ENCODE measurements at places on chromosomes 11 and 22.

DNA sequence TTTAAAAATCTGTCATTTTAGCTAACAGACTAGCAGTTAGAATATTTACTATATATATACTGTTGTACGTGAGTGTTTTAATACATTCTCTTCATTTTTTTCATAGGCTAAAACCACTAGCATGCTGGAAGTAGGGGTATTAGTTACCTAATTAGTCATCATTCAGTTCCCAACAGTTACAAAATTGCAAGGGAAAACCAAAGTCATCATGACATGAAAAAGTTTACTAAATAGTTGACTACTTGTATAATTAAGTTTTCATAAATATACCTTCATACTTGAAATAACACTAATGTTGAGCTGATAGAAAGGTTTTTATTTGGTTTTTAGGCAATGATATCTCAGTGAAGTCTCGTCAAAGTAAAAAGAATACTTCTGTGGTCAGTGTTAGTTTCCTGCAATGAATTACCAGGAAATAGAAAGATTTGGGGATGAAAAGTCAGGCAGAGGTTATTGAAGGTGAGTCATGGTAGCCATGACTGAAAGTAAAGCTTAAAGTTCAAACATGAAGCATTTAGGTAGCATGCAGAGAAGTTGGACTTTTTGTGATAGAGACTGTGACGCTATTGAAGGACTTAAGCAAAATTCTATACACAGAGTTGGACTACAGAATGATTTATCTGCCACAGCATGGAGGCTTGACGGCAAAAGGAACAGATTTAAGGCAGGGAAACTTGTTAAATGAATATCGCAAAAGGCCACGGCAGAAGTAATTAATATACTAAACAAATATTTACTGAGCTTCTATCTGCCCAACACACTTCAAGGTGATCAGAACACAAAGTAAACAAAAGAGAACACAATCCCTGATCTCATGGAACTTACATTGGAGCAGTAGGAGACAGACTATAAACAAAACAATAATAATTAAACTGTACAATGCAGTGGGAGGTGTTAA lies 828.1 kb upstream of the FAT3 start:
- peak; percentile 58 for DNase-seq

DNA sequence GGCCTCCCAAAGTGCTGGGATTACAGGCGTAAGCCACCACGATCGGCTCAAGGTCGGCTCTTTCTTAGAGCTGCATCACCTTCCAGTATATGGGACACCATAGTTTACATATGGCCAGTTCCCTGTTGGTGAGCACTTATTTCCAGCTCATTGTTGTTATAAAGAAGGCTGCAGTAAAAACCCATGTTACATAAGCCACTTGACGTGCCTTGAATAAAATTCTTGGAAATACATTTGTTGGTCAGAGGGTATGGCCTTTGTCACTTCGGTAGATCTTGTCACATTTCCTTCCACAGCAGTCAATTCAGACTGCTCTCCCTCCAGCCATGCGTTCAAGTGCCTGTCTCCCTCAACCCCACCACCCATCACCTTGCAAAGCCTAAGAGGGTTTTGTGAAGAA lies 92.9 kb downstream of the PRR5L start:
- no peak for DNase-seq

- no peak for DNase-seq
Observed at GRCh38 chr11:2088284-2088683, 50.9 kb downstream of the IGF2 start.

- DNase-seq, result no peak
Observed at GRCh38 chr11:94526645-94527438, 14.6 kb downstream of the C11orf97 start.

DNA sequence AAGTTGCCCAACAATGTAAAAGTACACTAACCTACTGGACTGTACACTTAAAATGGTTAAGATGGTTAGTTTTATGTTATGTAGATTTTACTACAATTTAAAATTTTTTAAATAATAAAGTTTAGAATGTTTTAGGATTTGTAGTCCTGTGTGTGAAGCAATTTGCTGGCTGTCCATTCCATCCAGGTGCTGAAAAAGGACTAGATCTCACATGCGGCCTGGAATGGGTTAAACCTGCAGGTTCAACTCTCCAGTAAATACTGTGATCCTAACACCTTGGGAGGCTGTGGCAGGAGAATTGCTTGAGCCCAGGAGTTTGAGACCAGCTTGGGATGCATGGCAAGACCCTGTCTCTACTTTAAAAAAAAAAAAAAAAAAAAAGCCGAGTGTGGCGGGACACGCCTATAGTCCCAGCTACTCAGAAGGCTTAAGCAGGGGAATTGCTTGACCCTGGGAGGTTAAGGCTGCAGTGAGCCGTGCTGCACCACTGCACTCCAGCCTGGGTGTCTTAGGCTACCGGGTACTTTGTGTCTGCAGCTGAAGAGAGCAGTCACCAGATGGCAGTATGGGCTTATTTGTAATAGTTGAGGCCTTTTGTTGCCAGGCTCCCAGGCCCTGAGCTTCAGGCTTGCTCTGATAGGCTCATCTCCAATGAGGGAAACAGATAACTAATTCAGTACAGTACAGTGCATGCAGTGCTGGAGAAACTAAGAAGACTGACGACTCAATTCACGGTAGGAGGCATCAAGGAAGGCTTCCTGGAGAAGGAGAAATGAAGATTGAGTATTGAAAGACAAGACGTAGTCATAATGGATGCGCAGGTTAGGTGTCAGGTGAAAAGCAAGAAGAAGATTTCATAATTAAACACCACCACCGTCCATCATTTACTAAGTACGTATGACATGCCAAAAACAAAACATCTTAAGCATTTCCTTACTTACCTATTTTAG lies 64.7 kb upstream of the ASPHD2 start:
- peak; percentile 63 for DNase-seq

- DNase-seq, result peak; percentile 90
Observed at GRCh38 chr22:37752189-37753087, 55.3 kb upstream of the GCAT start.
